NCI-H510A treated with DMSO at 0.1 percent for 48 hours (cell line): ENCODE measurements at places on chromosomes 5 and 9.
A peak's percentile ranks its signal among the peaks of the same experiment; 100 is the strongest.

GRCh38 chr5:150278916-150279315 is 10.7 kb downstream of the CAMK2A start:
- no peak for DNase-seq

GRCh38 chr5:51521583-51521982 is 138.3 kb downstream of the ISL1 start:
- DNase-seq = no peak

DNA sequence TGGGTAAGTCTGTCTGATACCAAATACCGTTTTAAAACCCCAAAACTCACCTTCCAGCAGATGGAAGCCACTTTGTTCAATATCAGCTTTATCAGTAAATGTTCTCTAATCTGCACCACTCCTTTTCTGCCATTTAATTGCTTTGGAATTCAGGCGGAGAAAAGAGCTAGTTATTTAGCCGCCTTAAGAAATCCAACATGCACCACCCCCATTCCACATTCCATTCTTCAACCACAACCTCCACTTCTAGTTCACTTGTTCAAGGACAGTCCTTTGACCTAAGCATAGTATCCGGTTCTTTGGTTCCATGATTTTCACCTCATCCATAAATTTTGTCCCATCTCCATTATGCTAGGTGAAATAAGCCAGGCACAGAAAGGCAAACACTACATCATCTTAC is 240.1 kb downstream of the DNAH5 start:
- DNase-seq = no peak

DNA sequence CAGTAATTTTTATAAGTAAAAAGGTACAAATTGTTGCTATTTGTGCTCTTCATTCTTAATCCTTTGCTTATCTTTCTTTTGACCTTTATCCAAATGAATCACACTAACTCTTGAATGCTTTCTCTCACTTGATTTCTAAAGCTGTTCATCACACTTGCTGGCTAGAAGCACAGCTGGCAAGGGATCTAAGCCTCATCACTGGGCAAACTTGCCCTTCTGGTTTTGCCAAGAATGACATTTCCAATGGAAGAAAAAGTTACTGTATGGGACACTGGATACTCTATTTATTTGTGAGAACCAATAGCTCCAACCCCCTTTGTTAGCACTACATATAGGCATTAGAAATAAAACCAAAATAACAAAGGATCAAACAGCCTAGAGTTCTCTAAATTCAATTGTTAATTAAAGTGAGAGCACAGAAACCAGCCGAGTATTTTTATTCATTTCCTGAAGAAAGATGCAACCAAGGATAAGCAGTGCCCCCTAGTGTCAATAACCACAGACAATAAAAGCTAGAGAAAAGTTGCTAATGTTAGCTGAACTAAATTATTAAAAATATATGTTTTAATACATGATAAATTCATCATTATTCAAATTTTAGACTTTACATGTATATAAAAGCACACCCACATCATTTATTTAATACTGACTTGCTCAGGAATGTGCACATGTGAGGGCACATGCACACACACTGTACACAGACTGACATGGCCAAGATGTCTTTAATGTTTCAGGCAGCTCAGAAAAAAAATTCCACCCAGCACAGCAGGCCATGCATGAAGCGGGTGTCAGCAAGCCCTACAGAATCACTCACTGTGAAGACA is 59.8 kb upstream of the POU5F2 start:
- peak; percentile 75 for DNase-seq

DNA sequence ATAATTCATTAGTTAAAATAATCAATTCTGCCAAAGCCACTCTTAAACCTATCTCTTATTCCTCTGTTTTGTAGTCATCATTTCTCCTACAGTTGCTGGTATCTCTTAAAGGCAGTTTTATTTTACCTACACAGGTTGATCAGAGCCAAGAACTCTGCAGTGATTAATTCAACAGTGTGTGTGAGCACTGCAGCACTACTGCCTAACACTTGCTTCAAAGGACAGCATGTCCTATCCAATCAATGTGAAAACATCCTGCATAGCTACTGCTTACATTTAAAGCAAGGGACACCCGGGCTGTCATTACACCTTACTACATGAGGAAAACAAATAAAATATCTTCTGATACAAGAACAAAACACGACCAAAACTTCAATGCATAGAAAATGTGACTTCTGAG is 45.1 kb upstream of the HK3 start:
- no peak for DNase-seq

DNA sequence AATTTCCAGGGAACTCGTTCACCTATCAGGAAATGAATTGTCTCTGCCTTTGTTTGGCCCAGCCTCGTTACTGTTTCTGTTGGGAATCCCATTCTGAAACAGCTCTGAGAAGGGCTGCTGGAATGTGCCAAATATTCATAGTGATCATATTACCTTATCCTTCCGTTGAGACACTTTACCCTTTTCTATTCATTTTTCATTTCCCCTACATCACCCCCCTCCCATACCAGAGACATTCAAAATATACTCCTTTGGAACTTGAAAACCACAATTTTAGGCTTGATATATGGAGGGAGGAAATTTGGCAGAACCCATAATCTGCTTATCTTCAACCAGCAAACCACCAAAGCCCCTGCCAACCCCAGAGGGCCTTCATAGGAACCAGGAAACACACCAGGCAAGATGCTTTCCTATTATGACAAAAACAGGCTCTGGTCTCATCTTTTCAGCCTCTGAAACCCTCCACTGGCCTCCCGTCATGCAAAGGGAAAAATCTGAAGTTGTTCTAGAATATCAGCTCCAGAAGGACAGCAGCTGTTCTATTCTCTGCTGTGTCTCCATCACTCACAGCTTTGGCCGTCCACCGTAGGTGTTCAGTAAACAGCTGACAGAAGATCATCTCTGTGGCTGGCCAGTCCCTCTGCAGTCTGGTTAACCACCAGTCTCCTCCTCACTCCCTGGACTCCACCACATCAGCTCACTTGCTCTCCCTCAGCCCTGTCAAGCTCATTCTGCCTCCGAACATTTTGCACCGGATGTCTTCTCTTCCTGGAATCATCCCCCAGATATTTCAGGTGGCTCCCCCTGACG is 217.2 kb upstream of the WWC1 start:
- DNase-seq = no peak

GRCh38 chr5:15704397-15704947 is 204.5 kb downstream of the FBXL7 start:
- DNase-seq = no peak

- DNase-seq = no peak
Measured at GRCh38 chr9:33780276-33780675, 15.1 kb upstream of the PRSS3 start.

DNA sequence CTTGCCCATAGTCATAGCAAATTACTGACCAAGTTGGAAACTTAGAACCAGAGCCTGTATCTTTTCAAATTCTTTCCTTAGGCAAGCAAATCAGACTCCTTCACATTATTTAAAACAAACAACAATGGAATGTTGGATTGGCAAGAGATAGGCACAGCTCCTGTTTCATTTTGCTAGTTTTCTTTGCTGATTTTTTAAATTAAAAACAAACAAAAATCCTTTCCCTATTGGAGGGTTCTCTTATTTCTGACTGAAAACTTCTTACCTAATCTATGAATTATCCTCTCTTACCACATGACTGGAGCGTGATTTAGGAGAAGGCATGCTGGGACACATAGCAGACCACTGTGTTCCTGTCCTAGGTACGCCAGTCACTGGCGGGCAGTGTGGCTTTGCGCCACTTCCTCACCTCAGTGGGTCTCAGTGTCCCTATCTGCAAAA is 63.0 kb downstream of the TTC39B start:
- DNase-seq = no peak

DNA sequence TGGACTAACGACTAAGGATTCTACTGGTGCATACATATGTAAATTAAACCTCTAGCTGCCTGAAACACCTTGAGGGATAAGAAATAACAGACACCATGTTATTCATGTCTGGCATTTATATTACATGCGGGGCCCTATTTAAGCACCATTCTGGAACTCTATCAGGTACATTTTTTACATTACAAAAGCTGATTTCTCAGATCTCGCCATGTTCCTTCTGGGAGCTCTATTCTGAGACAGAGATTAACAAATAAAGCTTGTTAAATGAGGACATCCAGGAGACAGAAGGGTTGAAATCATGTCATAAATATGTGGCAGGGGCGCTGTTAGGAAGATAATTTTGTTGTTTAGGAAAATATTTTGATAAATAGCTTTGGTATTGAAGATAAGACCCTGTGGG is 93.4 kb upstream of the SLIT3 start:
- DNase-seq = no peak

- DNase-seq = no peak
Measured at GRCh38 chr9:96411129-96411838, 6.9 kb downstream of the ZNF367 start.

- DNase-seq = no peak
Measured at GRCh38 chr5:138605254-138605972, 30.2 kb upstream of the HSPA9 start.

- DNase-seq = no peak
Measured at GRCh38 chr9:73260506-73260905, 108.8 kb downstream of the ANXA1 start.

GRCh38 chr5:32474209-32474854 is 29.8 kb upstream of the ZFR start:
- no peak for DNase-seq

DNA sequence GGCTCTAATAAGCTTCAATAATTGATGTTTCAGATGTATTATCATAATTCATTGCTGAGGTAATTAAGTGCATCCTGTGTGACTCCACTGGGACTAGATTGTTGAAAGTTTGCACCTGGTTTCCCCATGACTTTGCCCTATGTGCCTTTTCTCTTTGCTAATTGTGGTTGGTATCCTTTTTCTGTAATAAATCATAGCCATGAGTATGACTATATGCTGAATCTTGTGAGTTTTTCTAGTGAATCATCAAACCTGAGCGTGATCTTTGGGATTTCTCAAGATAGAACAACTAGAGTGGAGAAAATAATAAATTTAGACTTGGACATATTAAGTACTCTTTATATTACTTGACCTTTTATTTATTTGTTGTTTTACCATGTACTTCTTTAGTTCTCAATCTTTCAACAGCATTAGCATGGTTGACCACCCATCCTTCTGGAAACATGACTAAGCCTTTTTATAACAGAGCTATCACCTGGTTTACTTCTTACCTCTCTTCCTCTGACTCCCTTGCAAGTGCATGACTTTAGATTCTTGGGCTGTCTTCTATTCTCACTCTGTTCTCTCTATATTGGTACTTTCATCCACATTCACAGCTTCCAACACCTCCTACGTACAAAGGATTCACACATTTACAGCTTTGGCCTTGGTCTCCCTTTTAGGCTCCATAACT is 239.6 kb upstream of the TAS2R1 start:
- no peak for DNase-seq

- DNase-seq = no peak
Measured at GRCh38 chr9:8224381-8224801, 424.8 kb upstream of the DMAC1 start.

- DNase-seq = no peak
Measured at GRCh38 chr5:90530736-90531487, 1.5 kb upstream of the LYSMD3 start.

DNA sequence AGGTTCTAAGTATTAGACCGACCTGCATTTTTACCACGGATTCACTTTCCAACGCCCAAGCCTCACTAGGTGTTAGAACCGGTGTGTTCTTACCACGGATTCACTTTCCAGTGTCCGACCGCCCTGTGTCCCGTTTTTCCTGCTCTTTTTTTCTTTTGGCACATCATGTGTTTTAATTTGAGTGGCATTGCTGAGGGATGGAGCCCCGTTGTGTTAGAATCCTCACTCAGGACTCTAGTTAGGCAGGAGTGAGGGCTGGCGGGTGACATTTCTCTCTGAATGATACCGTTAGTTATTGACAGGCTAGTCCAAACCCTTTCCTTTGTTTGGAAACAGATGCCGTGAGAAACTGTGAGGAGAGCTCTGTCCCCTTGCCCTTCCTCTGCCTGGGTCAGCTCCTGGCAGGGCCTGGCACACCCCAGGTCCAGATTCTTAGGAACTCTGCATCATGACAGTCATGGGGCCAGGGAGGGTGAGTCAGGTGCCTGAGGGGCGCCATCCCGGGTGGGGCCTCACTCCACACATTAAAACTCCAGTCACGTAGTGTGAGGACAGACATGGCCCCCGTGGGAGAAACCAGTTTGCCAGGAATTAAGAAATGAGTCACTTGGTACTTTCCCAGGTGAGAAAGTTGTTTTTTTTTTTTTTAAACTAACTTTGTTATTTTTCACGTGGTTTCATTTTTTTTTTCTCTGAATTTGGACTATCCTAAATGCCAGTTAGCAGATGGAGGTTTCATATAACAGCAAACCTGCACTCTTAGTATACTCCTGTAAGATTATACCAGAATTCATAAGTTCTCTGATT is 15.8 kb downstream of the EXOC3 start:
- DNase-seq = no peak

- no peak for DNase-seq
Measured at GRCh38 chr5:175821790-175822211, 49.6 kb upstream of the CPLX2 start.

- DNase-seq = no peak
Measured at GRCh38 chr9:37030611-37030939, 3.5 kb downstream of the PAX5 start.
